AG09309 (cell line): ENCODE measurements at places on chromosomes 6 and 20.

GRCh38 chr6:95866732-95867131, 149.0 kb upstream of the FUT9 start:
- no peak for DNase-seq

- no peak for DNase-seq
These were observed 397.6 kb downstream of the CDC5L start for GRCh38 chr6:44785130-44785529.

DNA sequence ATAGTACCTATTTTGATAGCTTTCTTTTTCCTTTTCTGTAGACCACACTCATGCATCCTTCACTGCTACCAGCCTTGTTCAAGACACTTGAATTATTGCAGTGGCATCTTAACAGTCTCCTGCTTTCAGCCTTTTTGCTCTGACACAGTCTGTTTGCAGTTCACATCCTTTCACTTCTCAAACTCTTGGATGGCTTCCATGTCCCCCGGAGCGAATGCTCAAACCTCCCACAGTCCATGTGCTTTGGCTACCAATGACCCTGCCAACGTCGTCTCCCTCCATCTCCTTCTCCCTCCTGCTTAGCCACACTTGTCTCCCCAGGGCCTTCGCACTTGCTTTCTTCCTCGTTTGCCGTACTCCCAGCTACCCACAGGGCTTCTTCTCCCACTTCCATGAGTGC, 270.0 kb upstream of the ZFP64 start:
- DNase-seq, result no peak

DNA sequence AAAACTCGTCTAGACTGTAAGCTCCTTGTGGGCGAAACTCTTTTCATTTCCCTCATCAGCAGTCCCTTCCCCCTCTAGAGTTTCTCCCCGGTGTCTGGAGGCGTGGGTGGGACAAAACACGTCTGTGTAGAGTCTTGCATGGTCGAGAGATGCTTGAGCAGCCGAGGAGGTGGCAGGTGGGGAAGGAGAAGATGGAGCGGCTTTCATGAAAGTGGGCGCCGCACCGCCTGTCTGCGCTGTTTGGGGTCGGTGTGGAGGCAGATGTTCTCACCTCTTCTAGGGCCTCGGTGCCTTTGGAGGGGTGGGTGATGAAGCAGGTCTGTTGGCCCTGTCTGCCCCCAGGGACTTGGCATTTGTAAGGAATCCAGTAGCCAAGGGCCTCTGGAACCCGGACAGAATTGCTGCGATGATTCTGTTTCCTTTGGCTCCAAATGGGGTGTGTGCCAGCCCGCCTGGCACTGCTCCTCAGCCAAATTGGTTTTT, 1.2 kb downstream of the BRPF3 start:
- DNase-seq, result no peak

- DNase-seq, result no peak
These were observed 56.2 kb upstream of the ARID1B start for GRCh38 chr6:156720691-156721685.

GRCh38 chr6:137202078-137202477, 17.1 kb downstream of the IFNGR1 start:
- DNase-seq, result no peak

DNA sequence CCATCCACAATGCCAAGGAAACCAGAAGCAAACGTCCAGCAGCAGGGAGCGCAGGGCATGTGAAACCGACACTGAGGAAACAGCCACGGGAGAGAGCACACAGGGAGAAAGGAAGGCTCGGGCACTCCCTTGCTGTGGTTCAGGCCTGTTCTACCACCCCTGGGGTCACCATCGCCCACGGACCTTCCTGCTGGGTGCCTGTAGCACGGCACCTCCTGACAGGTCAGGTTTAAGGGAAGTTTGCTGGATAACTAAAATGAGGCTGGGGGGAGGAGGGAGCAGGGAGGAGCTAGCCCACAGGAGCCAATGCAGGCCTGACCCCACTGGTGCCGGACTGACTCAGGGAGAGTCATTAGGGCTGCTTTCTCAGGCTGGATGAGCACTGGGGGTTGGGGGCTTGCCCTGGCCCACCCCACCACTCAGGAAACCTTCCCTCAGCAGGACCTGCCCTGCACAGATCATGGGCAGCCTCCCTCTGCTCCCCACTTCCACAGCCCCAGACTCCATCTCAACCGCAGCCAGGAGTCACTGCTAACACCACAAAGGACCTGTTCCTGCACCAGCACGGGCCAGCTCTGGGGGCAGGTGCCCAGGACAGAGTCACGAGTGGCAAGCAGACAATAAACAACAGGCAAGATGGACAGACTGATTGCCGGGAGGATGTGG, 2.3 kb downstream of the UCKL1 start:
- no peak for DNase-seq

GRCh38 chr6:159117046-159117445, 52.2 kb upstream of the FNDC1 start:
- DNase-seq, result peak; percentile 54

DNA sequence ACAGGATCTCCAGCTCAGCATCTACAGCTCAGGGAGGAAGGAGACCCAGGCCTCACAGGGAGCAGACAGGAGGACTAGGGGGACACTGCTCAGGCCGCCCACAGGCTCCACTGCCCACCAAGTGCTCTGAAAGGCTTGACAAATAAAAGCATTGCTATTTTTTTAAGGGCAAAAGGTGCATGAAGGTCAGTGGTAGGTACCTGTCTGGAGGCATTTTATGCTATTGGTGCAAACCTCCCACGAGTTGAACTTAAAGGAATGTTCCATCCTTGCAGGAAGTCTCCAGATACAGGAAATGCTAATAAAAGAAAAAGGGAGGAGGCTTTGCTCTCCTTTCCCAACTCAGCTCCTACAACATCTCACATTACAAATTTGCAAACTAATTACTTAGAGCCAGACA, 228.1 kb downstream of the FOXC1 start:
- no peak for DNase-seq

GRCh38 chr6:137903933-137904821, 37.1 kb downstream of the TNFAIP3 start:
- peak; percentile 54 for DNase-seq

DNA sequence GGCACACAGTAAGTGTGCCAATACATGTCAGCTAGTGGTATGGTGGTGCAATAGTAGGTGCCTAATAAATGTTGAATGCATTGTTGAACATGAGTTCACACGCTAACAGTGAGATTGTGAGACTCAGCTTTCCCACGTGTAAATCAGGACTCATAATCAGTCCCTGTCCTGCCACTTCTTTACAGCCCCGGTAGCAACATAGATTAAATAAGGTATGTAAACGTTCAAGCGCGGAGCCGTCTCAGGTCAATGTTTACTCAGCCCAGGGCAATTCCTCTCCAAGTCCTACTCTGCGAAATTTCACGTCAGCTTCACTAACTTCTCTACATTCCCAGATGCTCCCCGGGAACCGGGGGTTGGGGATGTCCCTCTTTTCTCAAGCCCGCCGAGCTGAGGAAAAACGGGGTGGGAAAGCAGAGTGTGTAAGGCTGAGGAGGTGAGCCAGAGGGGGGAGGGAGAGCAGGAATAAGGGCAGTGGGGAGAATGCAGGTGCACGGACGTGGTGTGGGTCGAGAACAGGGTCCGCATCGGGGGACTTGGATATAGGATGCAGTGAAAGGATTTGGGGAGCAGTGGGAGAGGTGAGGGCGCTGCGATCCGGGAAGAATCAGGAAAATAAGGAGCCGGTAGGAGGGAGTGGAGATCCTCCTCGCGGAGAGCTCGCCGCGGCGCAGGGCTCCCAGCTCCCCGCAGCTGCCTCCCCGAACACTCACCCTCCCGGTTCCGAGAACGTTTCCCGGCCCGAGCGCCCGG, 544 bp upstream of the TP53INP2 start:
- DNase-seq, result no peak

DNA sequence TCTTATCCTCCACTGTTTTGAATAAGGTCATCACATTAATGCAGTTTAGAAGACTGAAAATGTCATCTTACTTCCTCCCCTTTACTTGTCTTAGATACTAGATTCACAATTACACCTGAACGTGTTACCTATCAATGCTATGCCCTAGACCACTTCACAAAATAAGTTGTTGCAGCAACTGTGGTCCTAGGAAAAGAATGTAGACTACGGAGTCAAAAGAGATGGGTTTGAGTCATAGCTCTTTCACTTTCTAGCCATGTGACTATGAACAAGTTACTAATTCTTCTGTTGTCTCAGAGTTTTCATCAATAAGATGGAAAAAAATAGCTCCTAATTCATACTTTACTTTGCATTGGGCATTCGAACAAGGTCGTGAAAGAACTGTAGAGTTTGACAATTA, 164.3 kb upstream of the PREP start:
- DNase-seq, result no peak

DNA sequence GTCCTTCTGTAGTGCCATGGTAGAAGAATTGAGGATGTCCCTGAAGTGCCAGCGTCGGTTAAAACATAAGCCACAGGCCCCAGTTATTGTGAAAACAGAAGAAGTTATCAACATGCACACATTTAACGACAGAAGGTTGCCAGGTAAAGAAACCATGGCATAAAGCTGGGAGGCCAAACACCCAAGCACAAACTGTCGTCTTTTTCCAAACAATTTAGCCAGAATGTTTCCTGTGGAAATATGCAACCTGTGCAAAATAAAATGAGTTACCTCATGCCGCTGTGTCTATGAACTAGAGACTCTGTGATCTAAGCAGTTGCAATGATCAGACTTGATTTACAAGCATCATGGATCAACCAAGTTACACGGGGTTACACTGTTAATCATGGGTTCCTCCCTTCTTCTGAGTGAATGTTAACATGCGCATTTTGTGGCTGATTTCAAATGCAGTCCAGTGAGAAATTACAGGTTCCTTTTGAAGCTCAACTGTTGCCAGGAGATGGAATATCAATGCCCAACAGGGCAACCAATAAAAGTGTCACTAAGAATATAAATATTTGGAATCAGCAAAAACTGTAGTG, 674.9 kb downstream of the GRIK2 start:
- DNase-seq, result no peak

DNA sequence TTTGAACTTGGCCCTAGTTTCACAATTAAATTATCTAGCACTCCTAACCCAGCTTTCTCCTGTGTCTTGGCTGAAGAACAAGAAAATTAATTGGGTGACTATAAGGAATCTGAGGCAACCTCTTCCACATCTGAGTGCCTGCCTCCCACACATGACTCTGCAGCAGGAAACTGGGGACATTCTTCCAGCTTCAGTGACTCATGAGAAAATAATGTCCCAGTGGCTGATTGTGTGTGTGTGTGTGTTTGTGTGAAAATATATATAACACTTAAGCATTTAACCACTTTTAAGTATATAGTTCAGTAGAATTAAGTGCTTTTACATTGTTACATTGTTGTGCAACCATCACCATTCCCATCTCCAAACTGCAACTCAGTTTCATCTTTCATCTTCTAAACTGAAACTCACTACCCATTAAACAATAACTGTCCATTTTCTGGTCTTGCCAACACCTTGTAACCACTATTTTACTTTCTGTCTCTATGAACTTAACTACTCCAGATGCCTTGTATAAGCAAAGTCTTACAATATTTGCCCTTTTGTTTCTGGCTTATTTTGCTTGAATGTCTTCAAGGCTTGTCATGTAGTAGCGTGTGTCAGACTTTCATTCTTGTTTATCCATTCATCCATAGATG, 8.7 kb downstream of the TRIM38 start:
- peak; percentile 87 for DNase-seq

GRCh38 chr6:13762611-13763441, 51.2 kb upstream of the RANBP9 start:
- DNase-seq, result peak; percentile 97

DNA sequence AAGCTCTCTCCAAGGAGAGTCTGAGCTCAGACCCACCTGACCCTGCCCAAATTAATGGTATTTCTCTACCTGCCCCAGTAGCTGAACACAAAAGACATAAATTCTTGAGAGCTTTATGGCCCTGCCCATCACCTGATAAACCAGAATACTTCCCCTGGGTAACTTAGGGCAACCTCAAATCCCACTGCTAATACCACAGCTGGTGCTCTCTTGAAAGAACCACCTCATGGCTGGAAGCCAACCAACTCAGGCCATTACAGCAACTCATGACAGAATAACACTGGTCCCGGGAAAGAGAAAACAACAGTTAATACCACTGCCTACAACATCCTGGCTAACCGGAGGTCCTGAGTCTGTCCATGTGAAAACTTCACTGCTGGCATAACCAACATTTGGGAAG, 328.6 kb downstream of the NKAIN2 start:
- DNase-seq, result no peak

- DNase-seq, result no peak
These were observed 236.6 kb downstream of the ARID1B start for GRCh38 chr6:157013649-157014304.

DNA sequence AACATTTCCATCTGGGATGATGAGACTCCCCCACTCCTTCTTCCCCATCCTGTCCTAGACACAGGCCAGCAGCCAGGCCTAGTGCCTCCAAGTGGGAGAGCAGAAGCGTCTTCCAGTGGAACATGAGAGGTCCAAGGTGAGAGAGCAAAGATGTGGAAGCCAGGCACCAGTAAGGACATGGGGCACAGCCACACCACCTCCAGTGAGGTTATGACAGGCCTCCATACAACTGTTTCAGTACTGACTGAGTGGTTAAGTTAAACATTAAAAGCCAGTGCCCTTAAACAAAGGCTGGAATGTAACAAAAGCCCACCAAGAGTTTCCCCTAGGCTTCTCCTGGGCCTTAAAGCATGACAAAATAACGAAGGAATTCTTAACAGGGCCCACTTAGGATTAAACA, 5.3 kb downstream of the ZBTB24 start:
- DNase-seq, result no peak

- DNase-seq, result no peak
These were observed 61.1 kb downstream of the GRM4 start for GRCh38 chr6:34084591-34085290.

DNA sequence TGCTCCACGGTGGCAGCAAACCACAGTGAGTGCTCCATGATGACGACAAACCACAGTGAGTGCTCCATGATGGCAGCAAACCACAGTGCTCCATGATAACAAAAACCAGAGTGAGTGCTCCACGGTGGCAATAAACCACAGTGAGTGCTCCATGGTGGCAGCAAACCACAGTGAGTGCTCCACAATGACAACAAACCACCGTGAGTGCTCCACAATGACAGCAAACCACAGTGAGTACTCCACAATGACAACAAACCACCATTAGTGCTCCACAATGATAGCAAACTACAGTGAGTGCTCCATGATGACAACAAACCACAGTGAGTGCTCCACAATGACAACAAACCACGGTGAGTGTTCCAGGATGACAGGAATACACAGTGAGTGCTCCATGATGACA, 36.0 kb upstream of the LRFN2 start:
- no peak for DNase-seq

DNA sequence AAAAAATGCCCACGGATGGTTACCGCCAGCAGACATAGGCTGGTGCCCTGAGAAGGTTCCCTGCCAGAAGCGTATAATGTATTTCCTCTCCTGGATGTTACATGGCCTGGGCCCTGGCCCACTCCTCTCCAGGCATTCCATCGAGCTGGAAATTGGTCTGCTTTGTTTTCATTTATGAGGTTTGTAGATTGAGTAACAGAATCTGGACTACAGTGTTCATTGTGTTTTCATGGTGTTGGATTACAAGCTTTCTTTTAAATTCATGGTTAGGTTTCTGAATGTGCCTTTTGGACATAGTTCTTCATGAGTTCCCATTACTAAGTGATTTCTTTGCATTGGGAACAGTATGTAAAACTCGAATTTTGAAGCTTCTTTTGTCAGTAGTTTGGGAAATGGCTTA, 6.4 kb downstream of the TIAM2 start:
- no peak for DNase-seq
